ENCODE measurements at places on chromosomes 3 and 15. TPM values are rescaled to one million over a fixed set of nuclear protein-coding genes. Genes with fewer than 3 reads are reported as not detected.

NPAP1 gene
- total RNA-seq = not detected

DNA sequence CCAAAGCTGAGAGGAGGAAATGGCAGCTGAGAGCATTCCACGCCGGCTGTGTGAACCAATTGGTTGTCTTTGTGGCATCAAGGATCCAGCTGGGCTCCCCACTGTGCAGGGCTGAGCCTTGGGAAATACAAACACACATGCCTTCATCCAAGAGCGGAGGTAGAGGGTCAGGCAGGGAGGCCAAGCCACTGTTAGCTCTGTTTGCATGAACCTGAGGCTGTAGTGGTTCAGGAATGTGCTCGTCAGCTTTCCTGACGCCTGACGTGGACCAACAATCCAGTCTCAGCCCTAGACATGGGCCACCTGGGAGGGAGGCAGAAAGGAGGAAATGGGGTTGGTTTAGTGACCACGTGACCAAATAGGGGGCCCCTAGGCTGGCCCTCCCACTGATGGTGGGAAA is 276.9 kb downstream of the TLE3 start:
- DNase-seq = no peak

- DNase-seq = no peak
Measured at GRCh38 chr3:108946292-108947285, 7.1 kb downstream of the GUCA1C start.

DNA sequence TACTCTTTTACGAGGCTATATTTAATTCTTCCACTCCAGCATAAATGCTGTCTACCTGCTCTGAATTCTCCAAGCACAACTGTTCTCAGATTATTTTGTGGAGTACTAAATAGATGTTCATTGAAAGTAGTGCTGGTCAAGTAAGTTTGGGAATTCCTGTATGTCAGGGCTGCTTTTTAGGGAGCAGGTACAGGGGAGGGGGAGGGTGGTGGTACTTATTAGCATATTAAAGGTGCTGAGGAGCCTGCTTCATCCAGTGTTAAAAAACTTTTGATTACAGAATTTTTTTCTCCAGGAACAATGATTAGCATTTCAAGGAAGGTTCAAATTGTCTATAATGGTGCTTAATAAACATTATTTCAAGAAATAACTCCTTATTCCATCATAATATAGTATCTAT is 59.2 kb downstream of the PPM1L start:
- no peak for DNase-seq

GRCh38 chr15:57229051-57229450 is 147.3 kb upstream of the CGNL1 start:
- DNase-seq = no peak

TNNC1 gene
- total RNA-seq = not detected

GRCh38 chr3:148128136-148128535 is 569.6 kb upstream of the AGTR1 start:
- DNase-seq = no peak

- no peak for DNase-seq
Measured at GRCh38 chr3:154753101-154753500, 323.1 kb upstream of the GPR149 start.

DNA sequence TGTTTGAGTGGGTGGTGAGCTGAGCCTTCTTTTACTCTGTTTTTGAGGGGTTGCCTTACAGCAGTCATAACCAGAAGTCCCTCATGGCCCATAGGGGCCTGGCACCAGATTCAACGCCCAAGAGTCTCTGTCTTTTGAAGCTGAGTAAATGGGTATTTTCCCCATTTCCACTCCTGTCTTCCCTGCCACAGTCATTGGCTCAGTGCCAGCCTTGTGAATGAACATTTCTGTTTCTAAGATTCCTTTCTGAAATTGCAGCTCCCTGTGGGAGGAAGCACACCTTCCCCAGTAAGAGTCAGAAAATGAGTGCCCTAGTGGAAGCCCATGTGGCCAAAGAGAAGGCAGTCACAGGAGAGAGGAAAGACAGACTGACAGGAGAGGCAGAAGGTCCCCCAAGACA is 43.7 kb upstream of the POLR2M start:
- no peak for DNase-seq

SEMA3F gene
- total RNA-seq = 143 TPM

SLC28A1 gene
- not detected for total RNA-seq

- no peak for DNase-seq
Measured at GRCh38 chr15:100265641-100266035, 76.1 kb downstream of the ADAMTS17 start.

DNA sequence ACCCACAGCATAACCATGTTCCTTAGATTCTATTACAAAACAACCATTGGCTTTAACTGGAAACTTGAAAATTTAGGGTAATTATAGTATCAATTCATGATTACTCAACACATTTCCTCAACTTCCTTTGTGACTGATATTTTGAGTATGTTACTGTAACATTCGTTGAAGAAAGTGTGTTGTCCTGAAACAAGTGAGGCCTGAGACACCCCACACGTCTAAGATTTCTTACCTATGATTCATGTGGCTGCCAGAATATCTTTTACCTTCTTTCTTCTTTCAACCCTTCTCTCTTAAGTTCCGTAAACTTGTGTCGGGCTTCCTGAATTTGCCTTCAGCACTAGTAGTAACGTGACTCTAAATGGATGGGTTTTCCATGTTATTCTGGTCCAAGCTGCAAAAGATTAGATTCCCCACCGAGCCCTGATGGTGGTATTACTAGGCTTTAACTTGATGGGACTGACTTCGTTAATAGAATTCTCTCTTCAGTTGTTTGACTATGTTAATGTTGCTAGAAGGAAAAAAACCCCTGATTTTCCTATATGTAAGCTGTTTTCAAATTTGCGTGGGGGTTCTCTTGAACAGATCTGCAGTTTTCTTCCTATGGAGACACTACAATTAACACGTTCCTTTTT is 296.0 kb upstream of the ICE2 start:
- DNase-seq = no peak

GRCh38 chr15:59148153-59148833 is 43.3 kb downstream of the CCNB2 start:
- no peak for DNase-seq

GRCh38 chr3:15470849-15471248 is 43.5 kb downstream of the EAF1 start:
- no peak for DNase-seq

GRCh38 chr3:37987751-37988179 is 2.8 kb upstream of the VILL start:
- DNase-seq = no peak

- DNase-seq = peak; percentile 62
Measured at GRCh38 chr3:151468284-151468917, 7.5 kb upstream of the IGSF10 start.

- DNase-seq = no peak
Measured at GRCh38 chr3:51675201-51675611, 4.2 kb downstream of the TEX264 start.

DNA sequence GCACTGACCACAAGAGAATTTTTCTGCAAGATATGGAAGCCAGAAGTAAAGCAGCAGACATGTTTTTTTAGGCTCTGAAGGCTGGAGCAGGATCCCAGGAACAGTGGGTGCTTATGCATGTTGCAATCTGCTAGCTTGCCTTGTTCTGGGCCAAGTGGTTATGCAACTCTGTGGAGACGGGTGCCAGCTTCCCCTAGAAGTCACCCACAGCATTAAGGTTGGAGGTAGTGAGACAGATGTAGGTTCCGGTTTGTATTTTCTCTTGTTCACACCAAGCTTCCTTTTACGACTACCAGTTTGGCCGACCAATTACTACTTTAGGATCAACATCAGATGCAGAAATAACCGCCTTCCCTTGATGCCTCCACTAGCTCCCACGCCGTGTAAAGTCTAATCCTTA is 11.1 kb downstream of the DPH3 start:
- DNase-seq = no peak

Measured in endothelial cell of umbilical vein (primary cell).